Upper lobe of right lung (tissue), 1 donor: ENCODE measurements at places on chromosomes 16 and 17. TPM values are rescaled to one million over a fixed set of nuclear protein-coding genes. Genes with fewer than 3 reads are reported as not detected.

- DNase-seq, result no peak
- H3K36me3 ChIP-seq, result no peaks in the 10 kb centered on the region
- peak overlapping the region; percentile 83 for H3K4me3 ChIP-seq
- peaks cover 29% of the 10 kb centered on the region for H3K4me1 ChIP-seq
Observed at GRCh38 chr16:23509782-23510163, 521 bp downstream of the GGA2 start.

The STX1B gene
- total RNA-seq, result 0.58 TPM

The CD68 gene
- total RNA-seq, result 398 TPM

DNA sequence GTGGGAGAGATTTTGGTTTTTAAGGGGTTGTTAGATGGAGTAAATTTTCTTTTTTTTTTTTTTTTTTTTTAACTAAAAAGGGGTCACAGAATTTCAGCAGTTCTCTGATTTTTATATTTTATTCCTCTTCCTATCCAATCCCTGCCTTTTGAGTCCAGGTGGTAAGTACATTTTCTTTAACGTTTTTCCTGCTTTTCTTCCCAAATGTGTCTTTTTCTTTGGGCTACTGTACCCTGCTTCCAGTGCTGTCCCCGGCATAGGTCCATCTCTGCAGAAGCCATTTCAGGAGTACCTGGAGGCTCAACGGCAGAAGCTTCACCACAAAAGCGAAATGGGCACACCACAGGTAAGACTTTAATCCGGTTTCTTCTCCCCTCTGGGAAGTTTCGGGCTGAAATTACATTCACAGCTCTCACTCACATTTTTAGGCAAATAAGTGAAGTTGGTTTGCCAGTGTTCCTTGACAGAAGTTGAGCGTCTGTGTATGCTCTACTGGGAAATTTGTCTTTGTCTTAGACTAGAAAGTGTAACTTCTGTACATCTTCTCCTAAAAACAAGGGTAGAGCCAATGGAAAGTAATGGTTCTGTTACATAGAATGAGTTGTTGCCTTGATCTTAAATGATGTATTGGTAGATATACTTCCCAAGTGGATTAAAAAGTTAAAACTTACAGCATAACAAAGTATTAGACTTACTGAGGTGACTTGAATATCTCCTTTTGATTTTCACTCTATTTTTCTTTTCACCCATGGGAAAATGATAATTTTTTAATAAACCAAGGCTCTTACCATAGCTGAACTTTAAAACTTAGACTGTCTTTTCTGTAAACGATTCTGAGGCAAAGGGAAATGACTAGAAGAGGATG lies 54.5 kb downstream of the TUBD1 start:
- H3K4me3 ChIP-seq, result peak overlapping the region; percentile 85
- peak overlapping the region; percentile 98 for H3K27ac ChIP-seq
- no peaks in the 10 kb centered on the region for H3K27me3 ChIP-seq
- no peak for DNase-seq
- H3K4me1 ChIP-seq, result peaks cover 19% of the 10 kb centered on the region

- no peaks in the 10 kb centered on the region for H3K4me1 ChIP-seq
- H3K4me3 ChIP-seq, result no peak overlapping the region
- H3K36me3 ChIP-seq, result no peaks in the 10 kb centered on the region
- H3K27ac ChIP-seq, result no peak overlapping the region
- DNase-seq, result no peak
Observed at GRCh38 chr16:55255733-55256282, 68.2 kb upstream of the IRX6 start.

- H3K27me3 ChIP-seq, result no peaks in the 10 kb centered on the region
- H3K4me3 ChIP-seq, result no peak overlapping the region
Observed at GRCh38 chr17:39939588-39940419, 12.3 kb downstream of the LRRC3C start.

- H3K4me1 ChIP-seq, result peaks cover 35% of the 10 kb centered on the region
- no peaks in the 10 kb centered on the region for H3K27me3 ChIP-seq
- peak overlapping the region; percentile 85 for H3K4me3 ChIP-seq
- peak overlapping the region; percentile 75 for H3K27ac ChIP-seq
- peak; percentile 80 for DNase-seq
- H3K36me3 ChIP-seq, result peaks cover 29% of the 10 kb centered on the region
Observed at GRCh38 chr17:39195568-39196160, 1.8 kb downstream of the CACNB1 start.

DNA sequence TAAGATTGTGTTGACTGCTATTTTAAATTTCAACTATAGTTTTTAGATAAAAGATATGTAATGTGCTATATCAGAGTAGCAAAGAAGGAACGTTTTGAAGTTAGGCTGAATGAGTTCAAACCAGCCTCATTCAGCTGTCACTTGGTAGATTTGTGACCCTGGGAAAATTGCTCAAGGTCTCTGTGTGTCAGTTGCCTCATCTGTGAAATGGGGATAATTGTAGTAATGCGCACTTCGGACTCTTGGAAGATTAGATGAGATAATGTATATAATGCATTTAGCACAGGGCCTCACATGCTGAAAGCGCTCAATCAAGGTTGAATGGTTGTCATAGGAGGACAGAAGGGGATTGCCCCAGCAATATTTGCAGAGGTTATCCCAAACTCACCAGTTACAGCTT lies 4.7 kb downstream of the BMERB1 start:
- no peak for DNase-seq
- H3K4me1 ChIP-seq, result peaks cover 10% of the 10 kb centered on the region
- H3K27ac ChIP-seq, result no peak overlapping the region
- H3K4me3 ChIP-seq, result no peak overlapping the region
- H3K27me3 ChIP-seq, result peaks cover 11% of the 10 kb centered on the region

- no peaks in the 10 kb centered on the region for H3K36me3 ChIP-seq
- H3K4me3 ChIP-seq, result no peak overlapping the region
- H3K4me1 ChIP-seq, result peaks cover 5% of the 10 kb centered on the region
- DNase-seq, result no peak
Observed at GRCh38 chr16:88466175-88466862, 13.2 kb downstream of the ZFPM1 start.

GRCh38 chr17:20926532-20926931 lies 116.3 kb downstream of the USP22 start:
- H3K4me1 ChIP-seq, result no peaks in the 10 kb centered on the region

The CD7 gene
- total RNA-seq, result 7.2 TPM

The OR3A2 gene
- total RNA-seq, result not detected

DNA sequence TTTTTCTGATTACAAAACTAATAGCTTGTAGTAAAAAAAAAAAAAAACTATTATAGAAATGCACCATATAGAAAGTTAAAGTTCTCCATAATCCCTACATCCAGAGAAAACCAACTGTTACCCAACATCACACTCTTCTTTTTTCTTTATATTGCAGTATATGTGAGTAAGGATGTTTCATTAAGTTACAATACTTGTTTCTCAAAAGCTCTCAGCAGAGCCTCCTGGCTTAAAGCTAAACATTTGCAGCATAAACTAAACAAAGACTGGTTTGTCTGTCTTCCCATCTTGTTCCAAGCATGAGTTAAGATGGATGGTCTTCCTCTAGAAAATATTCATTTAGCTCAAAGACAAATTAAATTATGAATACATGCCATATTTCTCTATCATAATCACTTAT lies 25.2 kb downstream of the GRB2 start:
- H3K36me3 ChIP-seq, result peaks cover 3% of the 10 kb centered on the region
- no peaks in the 10 kb centered on the region for H3K27me3 ChIP-seq
- no peak overlapping the region for H3K4me3 ChIP-seq
- H3K4me1 ChIP-seq, result peaks cover 22% of the 10 kb centered on the region
- no peak overlapping the region for H3K27ac ChIP-seq

GRCh38 chr16:86050591-86051367 lies 151.8 kb downstream of the IRF8 start:
- no peaks in the 10 kb centered on the region for H3K36me3 ChIP-seq
- H3K27ac ChIP-seq, result no peak overlapping the region
- DNase-seq, result no peak
- peaks cover 28% of the 10 kb centered on the region for H3K27me3 ChIP-seq
- no peaks in the 10 kb centered on the region for H3K4me1 ChIP-seq

DNA sequence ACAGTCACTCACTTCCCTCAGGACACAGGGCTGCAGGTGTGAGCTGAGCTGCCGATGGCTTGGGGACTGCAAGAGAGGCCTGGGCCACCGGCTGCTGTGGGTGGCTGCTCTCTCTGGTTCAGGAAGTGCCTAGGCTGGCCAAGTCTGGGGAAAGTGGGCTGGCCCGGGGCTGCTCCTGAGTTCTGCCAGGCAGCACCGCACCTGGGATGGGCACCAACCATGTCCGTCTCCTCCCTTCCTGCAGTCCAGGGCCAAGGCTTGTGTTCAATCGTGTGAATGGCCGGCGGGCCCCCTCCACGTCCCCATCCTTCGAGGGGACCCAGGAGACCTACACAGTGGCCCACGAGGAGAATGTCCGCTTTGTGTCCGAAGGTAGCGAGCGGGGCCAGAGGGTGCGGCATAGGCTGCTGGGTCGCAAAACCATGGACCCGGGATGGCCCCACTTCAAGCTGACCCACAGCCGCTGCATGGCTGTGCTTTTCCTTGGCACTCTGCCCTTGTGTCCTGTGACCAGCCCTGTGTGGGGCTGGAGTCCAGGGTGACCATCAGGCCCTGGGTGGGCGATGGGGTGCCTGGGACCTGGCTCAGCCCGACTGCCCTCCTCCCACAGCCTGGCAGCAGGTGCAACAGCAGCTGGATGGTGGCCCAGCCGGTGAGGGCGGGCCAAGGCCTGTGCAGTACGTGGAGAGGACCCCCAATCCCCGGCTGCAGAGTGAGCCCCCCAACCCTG lies 1.8 kb upstream of the WDR90 start:
- no peak overlapping the region for H3K4me3 ChIP-seq
- DNase-seq, result no peak
- peaks cover 41% of the 10 kb centered on the region for H3K4me1 ChIP-seq
- H3K36me3 ChIP-seq, result no peaks in the 10 kb centered on the region
- H3K27me3 ChIP-seq, result no peaks in the 10 kb centered on the region

The TNS4 gene
- 0.78 TPM for total RNA-seq

GRCh38 chr16:87317750-87318644 lies 805 bp upstream of the C16orf95 start:
- H3K4me3 ChIP-seq, result peak overlapping the region; percentile 100
- no peaks in the 10 kb centered on the region for H3K27me3 ChIP-seq
- no peaks in the 10 kb centered on the region for H3K36me3 ChIP-seq
- H3K4me1 ChIP-seq, result peaks cover 13% of the 10 kb centered on the region
- DNase-seq, result peak; percentile 80
- peak overlapping the region; percentile 97 for H3K27ac ChIP-seq

DNA sequence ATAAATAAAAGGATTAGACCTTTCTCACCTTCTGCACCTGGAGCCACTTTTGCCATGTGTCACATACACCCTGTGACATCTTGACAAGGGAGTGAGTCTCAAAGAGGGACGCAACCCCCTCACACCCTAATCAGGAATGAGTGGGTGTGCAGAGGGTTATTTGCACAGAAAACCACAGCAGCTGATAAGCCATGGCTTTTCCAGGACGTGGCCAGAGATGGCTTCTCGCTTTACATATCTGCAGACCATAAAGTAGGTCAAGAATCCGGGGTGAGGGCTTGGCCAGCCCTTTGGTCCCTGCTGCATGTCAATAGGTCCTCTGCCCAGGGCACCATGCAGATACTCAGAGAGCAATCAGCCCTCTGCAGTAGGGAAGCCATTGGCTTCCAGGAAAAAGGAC lies 2.4 kb upstream of the CD300LF start:
- peak; percentile 73 for DNase-seq
- no peaks in the 10 kb centered on the region for H3K27me3 ChIP-seq
- peaks cover 8% of the 10 kb centered on the region for H3K4me1 ChIP-seq
- no peaks in the 10 kb centered on the region for H3K36me3 ChIP-seq
- no peak overlapping the region for H3K4me3 ChIP-seq
- H3K27ac ChIP-seq, result no peak overlapping the region

- peaks cover 22% of the 10 kb centered on the region for H3K4me1 ChIP-seq
- peaks cover 100% of the 10 kb centered on the region for H3K27me3 ChIP-seq
- H3K36me3 ChIP-seq, result no peaks in the 10 kb centered on the region
Observed at GRCh38 chr17:48629411-48629759, 3.2 kb upstream of the HOXB9 start.

The SLC12A3 gene
- not detected for total RNA-seq

GRCh38 chr17:9258115-9259015 lies 237.1 kb downstream of the NTN1 start:
- H3K4me3 ChIP-seq, result no peak overlapping the region
- no peaks in the 10 kb centered on the region for H3K36me3 ChIP-seq
- no peaks in the 10 kb centered on the region for H3K27me3 ChIP-seq
- H3K4me1 ChIP-seq, result peaks cover 14% of the 10 kb centered on the region

The PARD6A gene
- 4.7 TPM for total RNA-seq
